ENCODE measurements at places on chromosomes 12 and 14.

DNA sequence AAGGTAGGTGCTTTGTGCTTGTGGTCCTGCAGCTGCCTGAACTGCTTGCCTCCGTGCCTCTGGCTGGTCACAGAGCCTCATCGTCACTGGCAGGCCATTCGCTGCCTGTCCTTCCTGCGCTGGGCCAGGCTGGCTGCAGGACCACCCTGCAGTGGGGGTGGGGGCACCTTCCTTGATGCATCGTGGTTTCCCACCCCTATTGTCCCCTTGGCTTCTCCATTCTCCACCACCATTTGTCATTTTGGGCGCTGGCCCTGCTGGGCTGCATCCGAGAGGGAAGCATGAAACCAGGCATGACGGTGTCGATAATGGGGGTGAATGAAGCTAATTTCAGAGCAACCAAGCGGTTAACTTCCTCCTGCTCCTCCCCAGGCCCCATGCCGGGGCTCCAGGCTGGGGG is 127.7 kb downstream of the NRXN3 start:
- DNase-seq, result no peak

GRCh38 chr14:67963545-67963944 is 144.0 kb downstream of the RAD51B start:
- no peak for DNase-seq

- no peak for DNase-seq
Observed at GRCh38 chr14:55000381-55000780, 26.5 kb downstream of the WDHD1 start.

GRCh38 chr14:49497267-49497666 is 88.9 kb downstream of the RPS29 start:
- no peak for DNase-seq

GRCh38 chr12:43758247-43758727 is 303 bp downstream of the PUS7L start:
- peak; percentile 71 for DNase-seq

GRCh38 chr12:123113026-123113425 is 37.9 kb downstream of the PITPNM2 start:
- no peak for DNase-seq
